ENCODE measurements at places on chromosomes 13 and 19.
A peak's percentile ranks its signal among the peaks of the same experiment; 100 is the strongest.

DNA sequence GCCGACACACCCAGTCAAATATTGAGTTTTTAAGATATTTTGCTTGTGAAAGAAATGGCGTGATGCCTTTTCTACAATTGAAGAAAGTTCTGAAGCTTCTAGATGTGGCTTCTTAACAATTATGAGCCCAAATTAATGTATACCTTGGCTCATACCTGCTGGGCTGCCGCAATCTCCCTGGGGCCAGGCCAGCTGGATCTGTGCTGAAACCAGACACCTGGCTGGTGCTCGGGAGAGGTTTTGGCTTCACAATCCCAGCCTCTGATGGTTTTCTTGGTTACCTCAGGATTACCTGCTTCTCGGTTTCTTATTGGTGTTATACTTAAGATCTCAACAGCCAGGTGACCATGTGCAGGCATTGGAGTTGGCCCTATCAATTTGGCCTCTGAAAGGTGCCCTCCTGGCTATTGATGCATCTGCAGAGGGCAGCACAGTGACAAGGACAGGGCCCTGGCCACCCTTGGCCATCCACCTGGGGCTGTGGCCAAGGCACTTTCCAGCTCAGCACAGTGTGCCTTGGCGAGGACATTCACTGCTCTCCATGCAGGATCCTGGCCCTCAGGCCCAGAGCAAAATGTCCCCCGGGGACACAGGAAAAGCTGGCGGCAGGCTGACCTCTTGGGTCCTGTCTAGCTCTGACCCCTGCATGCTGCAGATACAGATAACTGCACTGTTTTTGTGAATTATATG, 305.0 kb downstream of the ZNF536 start:
- no peak for DNase-seq

DNA sequence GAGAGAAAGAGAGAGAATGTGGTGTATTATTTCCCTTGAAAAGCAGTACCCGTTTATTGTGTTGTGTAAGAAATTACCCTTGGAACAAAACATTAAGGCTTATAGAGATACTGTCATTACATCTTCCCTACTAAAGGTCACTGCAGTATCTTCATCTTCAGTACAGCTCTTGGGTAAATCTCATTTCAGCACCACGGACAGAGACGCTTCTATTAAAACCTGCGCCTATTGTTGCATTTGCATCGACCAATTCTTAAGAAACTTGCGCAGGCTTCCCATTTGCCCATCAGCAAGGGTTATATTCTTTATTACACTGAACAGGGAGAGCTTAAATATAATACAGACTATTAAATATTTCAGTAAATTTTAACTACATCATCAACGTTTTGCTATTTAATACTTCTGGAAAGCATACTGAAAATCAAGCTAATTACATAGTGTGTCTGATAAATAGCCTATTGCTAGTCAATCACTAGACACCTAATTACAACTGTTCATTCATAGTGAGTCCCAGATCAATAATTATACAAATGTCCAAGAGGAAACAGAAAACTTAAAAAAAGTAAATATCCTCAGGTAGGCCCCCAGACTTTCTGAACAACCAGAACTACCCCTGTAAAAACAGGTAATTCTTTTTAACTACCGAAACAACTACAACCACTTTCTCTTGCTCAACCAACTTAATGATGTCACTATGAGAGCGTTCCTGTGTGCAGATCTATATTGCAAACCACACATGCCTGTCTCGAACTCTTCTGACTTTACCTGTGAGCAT, 350.6 kb downstream of the LIG4 start:
- no peak for DNase-seq

- DNase-seq, result no peak
Measured at GRCh38 chr19:40528078-40528477, 48.6 kb upstream of the SHKBP1 start.

DNA sequence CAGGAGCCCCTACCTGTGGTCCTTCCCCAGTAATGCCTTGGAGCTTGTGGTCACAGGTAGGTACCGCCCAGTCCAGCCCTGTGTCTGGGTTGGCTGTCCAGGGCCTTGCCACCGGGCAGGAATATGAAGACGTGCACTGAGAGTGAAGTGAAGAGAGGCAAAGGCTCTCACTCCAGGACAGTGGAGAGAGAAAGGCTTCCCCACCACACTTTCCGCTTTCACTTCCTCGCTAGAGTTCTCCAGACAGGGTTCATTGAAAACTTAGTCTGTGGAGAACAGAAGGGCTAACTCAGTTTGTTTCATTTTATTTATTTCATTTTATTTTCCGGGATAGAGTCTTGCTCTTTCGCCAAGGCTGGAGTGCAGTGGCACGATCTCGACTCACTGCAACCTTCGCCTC, 14.2 kb downstream of the FCAR start:
- DNase-seq, result no peak

- DNase-seq, result peak; percentile 82
Measured at GRCh38 chr19:40614622-40615411, 13.6 kb downstream of the LTBP4 start.

DNA sequence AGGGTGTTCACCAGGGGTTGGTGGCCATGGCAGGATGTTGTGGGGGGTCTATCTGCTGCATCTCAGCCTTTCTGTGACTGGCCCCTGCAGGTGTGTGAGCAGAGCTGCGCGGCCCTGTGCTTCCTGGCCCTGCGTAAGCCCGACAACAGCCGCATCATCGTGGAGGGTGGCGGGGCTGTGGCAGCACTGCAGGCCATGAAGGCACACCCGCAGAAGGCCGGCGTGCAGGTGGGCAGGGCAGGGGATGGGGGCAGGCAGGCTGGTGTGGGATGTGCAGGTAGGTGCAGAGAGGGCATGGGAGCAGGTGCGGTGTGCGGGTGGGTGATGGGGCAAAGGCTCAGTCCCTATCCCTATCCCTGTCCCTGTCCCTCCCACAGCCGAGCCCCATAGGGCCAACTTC, 8.1 kb upstream of the SLC25A42 start:
- no peak for DNase-seq

GRCh38 chr19:19502281-19502680, 13.1 kb downstream of the TSSK6 start:
- DNase-seq, result no peak
